ENCODE measurements at places on chromosomes 4 and X.

DNA sequence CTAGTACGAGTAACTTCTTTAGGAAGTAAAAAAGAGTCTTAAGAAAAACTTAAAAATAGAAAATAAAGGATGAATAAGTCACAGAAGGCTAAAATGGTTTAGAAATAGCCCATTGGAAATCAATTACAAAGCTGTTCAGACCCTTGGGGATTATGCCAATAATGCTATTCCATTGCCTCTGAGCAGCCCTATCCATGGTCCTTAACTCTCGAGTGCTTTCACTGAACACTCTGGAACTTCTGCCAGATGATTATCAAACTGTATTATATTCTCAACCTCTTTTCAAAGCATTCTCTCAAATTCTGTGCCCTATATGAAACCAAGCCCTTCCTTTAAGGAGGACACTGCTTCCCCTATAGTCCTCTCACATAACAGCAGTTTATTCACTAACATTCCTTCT lies 17.0 kb downstream of the SLC9B1 start:
- DNase-seq = no peak

DNA sequence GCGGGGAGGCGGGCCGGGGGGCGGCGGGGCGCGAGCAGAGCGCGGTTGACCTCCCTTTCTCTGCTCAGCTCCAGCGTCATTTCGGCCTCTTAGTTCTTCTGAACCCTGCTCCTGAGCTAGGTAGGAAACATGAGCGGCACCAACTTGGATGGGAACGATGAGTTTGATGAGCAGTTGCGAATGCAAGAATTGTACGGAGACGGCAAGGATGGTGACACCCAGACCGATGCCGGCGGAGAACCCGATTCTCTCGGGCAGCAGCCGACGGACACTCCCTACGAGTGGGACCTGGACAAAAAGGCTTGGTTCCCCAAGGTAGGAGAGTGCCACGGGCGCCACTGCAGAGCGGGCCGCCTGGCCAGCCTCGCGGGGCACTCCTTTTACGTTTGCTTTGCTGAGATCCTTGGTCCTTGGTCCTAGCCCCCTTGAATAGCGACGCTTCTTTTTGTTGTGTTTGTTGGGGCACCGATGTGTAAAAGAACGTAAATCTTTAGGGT lies at the start of gene HTATSF1:
Gene HTATSF1 (plus strand): TSS at position 37 of the 497 bp plus-strand sequence. CDS start 93 bp downstream, at position 130.
- no peak for DNase-seq

GRCh38 chr4:143344041-143344440 lies 7.4 kb downstream of the GAB1 start:
- DNase-seq = no peak

DNA sequence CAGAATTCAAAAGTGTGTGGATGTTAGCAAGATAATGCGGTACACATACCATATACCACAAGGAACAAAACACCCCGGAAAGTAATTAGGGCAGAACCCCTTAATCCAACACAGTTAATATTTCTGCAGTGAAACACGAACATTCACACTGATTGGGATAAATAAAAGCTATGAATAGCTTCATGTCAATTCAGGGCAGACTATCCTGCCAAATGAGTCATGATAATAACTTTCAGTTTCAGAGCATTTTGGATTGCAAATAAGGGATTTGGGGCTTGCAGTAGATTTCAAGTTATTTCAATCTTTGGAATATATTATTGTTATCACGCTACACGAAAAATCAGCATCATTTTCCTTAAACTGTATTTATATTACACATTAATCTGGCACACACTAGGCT lies 24.3 kb downstream of the IRF2 start:
- DNase-seq = no peak

GRCh38 chr4:26531491-26532116 lies 41.3 kb upstream of the CCKAR start:
- no peak for DNase-seq

GRCh38 chr4:187006189-187006618 lies 282.5 kb upstream of the FAT1 start:
- DNase-seq = no peak

DNA sequence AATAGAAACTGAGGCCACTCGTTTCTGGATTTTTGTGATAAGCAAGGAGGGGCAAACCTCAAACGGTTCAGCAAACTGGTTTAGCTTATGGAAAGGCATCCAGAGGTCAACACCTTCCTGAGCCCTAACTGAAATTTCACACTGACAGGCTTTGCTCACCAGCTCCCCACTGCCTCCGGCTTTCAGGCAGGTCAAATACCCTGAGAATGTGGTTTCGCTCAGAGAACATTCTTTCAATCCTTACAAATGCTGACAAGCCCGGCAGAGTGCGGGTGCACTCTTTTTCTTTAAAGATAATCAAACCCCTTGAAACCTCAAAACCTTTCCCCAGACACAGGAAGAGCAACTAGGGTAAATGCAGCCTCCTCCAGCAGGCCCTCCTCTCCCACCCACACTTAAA lies 41.5 kb downstream of the CD40LG start:
- no peak for DNase-seq

- DNase-seq = no peak
Measured at GRCh38 chrX:32871636-32872035, 339.7 kb downstream of the DMD start.

DNA sequence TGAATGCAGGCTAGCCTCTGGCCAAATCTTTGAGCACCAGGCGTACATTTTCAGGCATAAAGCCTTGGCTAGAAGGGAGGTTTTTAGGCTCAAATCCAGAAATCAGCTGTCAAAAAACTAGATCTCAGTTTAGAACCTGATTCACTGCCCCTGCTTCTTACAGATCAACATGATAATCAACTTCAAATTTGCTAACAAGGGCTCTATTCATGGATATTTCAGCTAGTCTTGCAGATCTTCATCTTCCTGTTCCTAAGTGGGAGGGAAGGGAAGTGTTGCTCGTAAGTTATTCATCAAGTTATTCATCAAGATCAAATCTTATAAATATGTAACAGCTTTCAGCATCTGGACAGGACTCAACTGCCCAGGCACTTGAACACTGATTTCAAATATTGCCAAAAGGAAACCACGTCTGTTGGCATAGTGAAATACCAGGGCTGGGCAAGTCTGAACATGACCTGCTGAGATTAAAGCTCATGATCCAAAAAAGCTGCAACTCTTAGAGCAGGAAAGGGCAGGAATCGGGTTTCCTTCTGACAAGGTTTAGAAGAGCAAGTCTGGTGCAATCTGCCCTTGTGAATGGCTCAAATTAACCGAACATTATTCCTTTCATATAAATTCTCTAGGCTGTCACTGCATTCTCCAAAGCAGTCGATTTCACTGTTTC lies 200.3 kb downstream of the PDGFC start:
- DNase-seq = no peak

- DNase-seq = no peak
Measured at GRCh38 chr4:143023239-143023918, 161.3 kb upstream of the USP38 start.

- no peak for DNase-seq
Measured at GRCh38 chrX:153794897-153795816, 689 bp downstream of the SSR4 start.

GRCh38 chr4:68490826-68491457 lies 43.7 kb downstream of the TMPRSS11E start:
- DNase-seq = no peak

DNA sequence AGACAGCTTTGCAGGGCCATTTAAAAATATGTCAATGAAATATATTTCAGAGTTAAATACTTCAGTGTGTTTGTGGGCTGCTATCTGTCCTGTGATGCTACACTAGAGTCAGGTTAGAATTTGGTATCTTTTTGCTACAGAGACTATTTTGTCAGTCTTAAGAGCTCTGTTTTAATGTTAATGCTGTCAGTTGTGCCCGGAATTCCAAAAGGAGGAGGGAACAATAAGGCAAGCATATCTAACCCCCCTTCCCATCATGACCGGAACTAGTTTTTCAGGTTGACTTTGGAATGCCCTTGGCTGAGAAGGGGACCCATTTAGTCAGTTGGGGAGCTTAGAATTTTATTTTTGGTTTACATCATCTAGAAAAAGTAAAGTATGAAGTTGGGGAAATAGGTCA lies 34.9 kb upstream of the SLC25A4 start:
- DNase-seq = no peak

GRCh38 chrX:136823175-136823574 lies 42.4 kb upstream of the ARHGEF6 start:
- DNase-seq = no peak

GRCh38 chrX:18537524-18537923 lies 112.1 kb downstream of the CDKL5 start:
- no peak for DNase-seq

DNA sequence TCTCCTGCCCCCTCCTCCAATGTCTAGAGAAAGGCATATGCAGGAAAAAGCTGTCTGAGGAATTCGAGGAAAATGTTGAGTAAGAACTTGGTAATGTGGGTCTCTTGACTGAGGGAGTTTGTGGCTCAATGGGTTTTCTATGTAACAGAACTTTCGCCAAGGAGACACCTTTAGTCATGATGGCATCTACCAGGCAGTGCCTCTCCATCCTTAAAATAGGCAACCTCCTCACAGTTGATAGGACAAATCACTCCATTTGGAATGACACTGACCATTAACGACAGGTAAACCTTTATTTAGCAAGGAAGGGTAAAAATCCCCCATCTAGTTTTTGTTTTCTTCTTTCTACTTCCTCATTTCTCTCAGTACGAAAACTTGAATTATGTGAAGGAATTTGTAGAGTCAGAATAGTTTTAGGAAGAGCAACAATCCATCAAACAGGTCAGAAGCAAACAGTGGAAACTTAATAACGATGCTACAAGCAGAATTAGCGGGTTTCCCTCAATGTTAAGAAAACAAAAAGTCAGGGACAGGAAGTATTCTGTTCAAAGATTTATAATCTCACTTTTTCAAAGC lies 2.7 kb downstream of the GSX2 start:
- no peak for DNase-seq

- DNase-seq = no peak
Measured at GRCh38 chr4:65437102-65437501, 233.2 kb downstream of the EPHA5 start.

DNA sequence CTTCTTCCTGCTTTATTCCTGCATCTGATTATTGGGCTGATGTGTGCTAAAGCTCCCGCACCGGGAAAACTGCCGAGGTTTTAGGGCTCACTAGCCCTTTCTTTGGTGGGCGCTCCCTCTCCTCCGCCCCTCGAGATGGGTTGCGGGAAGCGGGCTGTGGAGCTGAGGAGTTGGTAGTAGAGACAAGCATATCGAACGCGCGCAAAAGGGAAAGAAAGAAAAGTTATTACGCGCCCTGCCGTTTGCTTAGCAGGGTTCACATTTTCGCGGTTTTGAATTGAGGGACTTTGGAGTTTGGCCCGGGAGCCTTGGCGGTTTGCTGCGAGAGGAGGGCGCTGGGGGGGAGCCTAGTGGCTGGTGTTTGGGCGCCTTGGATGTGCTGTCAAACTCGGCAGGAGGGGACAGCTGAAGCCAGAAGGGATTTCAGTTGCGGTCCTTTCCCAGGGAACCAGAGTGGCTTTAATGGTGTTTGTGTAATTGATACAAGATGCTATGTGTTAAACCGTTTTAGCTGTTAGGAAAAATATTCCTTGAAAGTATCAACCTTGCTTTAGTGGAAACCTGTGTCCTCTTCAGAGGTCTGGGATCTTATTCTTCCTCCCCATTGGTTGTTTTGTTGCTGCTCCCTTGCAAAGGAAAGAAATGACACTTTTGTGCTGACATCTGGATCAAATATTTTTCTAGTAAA lies 1.1 kb downstream of the GAB1 start:
- DNase-seq = no peak

DNA sequence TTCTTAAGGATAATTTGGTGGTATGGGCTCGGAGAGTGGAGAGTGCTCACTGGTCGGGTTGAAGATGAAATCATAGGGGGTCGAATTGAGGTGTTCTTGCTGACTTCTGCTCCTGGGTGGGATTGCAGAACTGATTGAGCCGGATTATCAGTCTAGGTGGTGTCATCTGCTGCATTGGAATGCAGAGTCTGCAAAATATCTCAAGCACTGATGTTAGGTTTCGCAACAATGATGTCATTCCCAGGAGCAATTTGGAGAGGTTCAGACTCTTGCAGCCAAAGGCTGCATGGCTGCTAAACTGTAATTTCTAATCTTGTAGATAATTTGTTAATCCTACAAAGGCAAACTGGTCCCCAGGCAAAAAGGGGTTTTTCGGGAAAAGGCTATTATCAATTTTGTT lies 67.7 kb downstream of the RHOH start:
- DNase-seq = no peak
